Osteocyte (in vitro differentiated cells): ENCODE measurements at places on chromosomes 5 and 9. TPM values are rescaled to one million over a fixed set of nuclear protein-coding genes. Genes with fewer than 3 reads are reported as not detected.

The PSIP1 gene
- total RNA-seq: 77.5 and 78.1 TPM in 2 replicates

The WNT8A gene
- total RNA-seq: not detected in 2 replicates

The ZNF483 gene
- 5.2 and 6.3 TPM in 2 replicates for total RNA-seq

- no peak for DNase-seq
Observed at GRCh38 chr5:147564124-147564486, 54.2 kb upstream of the DPYSL3 start.

DNA sequence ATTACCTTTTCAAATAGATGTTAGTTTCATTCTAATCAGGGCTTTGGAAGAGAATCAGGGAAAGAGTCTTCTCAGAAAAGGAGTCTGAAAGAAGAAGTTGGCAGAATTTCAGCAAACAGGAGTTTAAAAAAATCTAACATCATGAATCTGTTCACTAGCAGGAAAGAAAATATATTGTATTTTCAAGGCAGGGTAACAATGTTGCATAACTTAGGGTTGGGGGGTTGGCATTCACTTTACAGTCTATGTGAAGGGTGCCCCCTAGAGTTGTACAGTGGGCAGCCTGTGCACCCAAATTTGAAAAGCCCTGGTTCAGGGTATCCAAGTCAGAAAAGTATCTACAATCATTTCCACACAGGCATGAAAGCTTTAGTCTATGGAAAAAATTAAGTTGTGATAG, 348.4 kb upstream of the SLC30A5 start:
- no peak for DNase-seq

DNA sequence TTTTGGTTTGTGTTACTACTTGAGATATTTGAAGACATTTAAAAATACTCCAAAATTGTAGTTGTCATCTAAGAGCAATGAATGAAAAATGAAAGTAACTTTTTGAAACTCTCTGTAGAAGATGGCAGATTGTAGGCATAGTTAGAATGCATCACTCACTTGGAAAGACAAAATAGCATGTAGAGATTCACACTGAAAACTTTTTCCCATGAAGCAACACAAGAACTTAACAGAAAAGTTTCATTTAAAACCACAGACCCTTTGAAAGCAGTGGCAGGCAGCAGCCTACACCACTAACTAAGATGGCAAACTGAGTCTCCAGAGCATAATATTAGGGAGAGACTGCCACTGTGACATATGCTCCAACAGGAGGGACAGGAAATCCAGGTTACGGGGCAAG, 18.9 kb upstream of the FAM174A start:
- no peak for DNase-seq

GRCh38 chr9:125296843-125297372, 35.3 kb downstream of the GAPVD1 start:
- DNase-seq: no peak
